ENCODE measurements at places on chromosomes 3 and 15.

- no peak for DNase-seq
Observed at GRCh38 chr3:27630885-27631284, 91.2 kb downstream of the EOMES start.

DNA sequence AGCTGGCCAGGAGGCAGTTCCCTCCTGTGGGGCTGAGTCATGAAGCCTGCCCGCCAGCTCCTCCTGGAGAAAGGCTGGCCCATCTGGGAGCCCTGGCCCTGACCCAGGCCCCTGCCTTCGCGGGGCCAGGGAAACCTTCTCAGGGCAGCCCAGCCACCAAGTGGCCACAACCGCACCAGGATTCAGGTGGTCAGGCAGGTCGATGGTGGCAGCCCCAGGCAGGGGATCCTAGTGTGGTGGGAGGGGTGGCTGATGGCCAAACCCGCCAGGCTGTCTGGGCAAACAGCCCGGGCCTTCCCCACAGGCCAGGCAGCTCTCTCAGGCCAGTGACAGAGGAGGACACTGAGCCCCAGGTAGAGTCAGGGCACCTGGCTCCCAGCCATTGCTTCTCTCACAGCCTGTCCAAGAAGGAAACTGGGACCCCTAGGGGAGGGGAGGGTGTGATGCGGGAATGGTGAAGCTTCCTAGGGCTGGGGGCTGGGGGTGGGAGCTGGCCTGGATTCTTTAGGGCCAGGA, 1.2 kb downstream of the TWF2 start:
- DNase-seq = no peak

GRCh38 chr15:37133602-37134001, 33.3 kb upstream of the MEIS2 start:
- no peak for DNase-seq

GRCh38 chr15:73754461-73754860, 1.3 kb upstream of the INSYN1 start:
- DNase-seq = no peak

Measured in DND-41 (cell line).